ENCODE measurements at places on chromosomes 2 and 18.

DNA sequence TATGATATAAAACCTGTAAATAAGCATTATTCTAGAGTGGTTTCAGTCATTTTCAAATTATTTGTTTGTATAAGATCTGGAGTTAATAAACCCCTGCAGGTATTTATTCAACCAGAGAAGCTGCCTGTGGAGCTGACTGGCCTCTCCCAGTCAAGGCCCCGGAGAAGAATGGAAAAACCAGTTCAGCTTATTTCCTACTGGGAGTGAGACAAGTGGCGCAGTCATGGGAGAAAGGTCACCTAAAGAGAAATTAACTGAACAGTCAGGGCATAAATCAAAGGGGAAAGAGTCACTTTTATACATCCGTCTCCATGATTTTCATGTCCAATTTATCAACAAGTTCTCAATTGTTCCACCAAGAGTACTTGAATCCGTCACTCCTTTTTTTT, 240.9 kb downstream of the RNF152 start:
- no peak for DNase-seq

- no peak for DNase-seq
Measured at GRCh38 chr2:41460661-41461060, 587.2 kb upstream of the PKDCC start.

GRCh38 chr2:240462707-240463273, 27.3 kb downstream of the GPC1 start:
- no peak for DNase-seq

DNA sequence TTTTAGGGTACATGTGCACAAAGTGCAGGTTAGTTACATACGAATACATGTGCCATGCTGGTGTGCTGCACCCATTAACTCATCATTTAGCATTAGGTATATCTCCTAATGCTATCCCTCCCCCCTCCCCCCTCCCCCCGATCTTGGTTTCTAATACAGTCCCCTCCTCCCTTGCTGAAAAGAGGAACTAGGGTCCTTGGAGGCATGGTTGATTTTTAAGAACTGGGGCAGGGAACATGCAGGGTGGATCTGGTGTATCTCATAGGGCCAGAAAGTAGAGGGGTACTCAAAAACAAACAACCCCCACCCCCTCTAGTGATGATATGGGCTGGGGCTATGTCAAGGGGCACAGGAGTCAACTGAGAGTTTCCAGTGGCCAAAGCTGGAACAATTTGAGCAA, 153.4 kb downstream of the UBR3 start:
- no peak for DNase-seq

DNA sequence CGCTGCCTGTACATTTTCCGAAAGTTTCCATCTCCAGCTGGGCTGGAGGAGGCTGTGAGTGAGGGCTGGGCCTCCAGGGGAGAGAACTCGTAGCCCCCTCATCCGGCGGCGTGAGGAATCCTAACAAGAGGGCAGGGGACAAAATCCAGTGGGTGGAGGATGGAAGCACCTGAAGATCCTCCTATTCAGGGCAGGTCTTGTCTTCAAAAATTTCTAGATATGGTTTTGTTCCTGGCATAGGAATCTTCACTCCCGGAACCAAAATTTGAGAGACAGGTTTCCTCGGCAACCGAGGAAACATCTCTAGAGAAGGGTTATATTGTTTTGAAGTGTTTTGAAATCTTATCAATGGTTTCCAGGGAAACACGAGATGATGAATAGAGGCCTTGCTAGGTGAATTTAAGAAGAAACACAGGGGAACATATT, 136.7 kb downstream of the SH3BP4 start:
- DNase-seq: no peak

DNA sequence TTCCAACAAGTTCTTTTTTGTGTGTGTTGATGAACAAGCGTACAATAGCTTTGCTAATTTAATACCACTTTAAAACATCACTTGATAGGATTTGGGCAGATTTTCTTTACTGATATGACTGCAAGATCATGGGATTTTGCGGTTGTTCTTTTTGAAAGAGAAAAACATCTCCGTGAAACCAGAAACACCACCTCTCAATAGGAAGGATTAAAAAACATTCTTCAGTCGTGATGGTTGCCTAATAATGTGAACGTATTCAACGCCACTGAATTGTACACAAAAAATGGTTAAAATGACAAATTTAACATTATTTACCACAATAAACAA, 19.3 kb downstream of the RBMS1 start:
- DNase-seq: no peak

GRCh38 chr2:189618197-189618596, 37.6 kb upstream of the SLC40A1 start:
- no peak for DNase-seq

Measured in NCI-H2081 treated with DMSO at 0.1 percent for 48 hours (cell line).